ENCODE measurements at places on chromosomes 16 and 17.

DNA sequence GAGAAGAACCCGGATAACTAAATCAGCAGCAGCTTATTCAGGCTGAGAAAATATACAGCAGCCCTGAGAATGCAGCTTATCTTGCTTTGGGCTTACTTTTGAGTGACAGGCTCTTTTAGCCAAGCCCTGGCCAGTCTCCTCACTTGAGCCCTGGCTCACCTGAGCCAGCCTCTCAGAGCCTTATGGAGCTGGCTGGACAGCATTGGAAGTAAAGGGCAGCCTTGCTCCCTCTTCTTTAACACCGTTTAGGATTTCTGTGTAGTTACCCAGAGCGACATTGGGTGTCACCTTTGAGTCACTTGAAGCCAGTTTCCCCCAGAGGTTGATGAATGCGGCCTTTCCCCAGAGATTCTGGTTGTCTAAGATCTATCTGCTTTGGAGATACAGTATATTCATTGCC, 7.7 kb upstream of the NPIPB2 start:
- peak; percentile 68 for DNase-seq

DNA sequence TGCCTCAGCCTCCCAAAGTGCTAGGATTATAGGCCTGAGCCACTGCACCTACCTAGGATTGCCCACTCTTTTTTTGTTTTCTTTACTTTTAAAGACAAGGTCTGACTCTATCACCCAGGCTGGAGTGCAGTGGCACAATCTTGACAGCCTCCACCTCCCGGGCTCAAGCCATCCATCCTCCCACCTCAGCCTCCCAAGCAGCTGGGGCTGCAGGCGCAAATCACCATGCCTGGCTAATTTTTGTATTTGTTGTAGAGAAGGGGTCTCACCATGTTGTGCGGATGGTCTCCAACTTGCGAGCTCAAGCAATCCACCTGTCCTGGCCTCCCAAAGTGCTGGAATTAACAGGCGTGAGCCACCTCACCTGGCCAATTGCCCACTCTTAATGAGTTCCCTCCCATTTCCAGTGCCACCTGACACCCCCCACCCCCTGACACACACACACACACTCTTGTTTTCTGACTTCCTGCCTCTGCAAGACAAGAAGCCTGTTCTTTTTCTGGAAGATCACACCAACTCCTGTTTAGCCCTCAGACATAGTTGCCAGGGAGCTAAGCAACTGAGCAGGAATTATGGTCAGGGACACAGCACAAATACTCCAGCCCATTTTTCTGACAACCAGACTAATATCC, 2.6 kb downstream of the OVCA2 start:
- no peak for DNase-seq

GRCh38 chr16:50884066-50884860, 142.4 kb downstream of the CYLD start:
- DNase-seq = no peak

GRCh38 chr17:20315311-20315710, 152.0 kb downstream of the LGALS9B start:
- DNase-seq = no peak

DNA sequence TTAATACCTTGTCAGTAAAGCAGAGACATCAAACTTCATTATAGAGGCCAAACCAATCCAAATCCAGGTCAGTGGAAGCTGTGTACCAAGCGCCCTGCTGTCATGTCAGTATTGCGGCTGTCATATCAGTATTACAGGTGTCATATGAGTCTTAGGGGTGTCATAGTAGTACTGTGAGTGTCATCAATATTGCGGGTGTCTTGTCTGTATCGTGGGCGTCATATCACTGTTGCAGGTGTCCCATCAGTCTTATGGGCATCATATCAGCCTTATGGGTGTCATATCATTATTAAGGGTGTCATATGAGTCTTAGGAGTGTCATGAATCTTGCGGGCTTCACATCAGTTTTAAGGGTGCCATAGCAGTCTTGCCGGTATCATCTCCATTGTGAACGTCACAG, 6.0 kb upstream of the PRDM7 start:
- DNase-seq = no peak

GRCh38 chr16:74449470-74449869, 28.2 kb upstream of the CLEC18B start:
- DNase-seq = peak; percentile 43

- no peak for DNase-seq
These were observed 129.0 kb downstream of the CCDC182 start for GRCh38 chr17:57615836-57616757.

- no peak for DNase-seq
These were observed 26.2 kb downstream of the TNFRSF13B start for GRCh38 chr17:16945663-16946218.

GRCh38 chr17:74117999-74118421, 85.5 kb upstream of the RPL38 start:
- DNase-seq = no peak

DNA sequence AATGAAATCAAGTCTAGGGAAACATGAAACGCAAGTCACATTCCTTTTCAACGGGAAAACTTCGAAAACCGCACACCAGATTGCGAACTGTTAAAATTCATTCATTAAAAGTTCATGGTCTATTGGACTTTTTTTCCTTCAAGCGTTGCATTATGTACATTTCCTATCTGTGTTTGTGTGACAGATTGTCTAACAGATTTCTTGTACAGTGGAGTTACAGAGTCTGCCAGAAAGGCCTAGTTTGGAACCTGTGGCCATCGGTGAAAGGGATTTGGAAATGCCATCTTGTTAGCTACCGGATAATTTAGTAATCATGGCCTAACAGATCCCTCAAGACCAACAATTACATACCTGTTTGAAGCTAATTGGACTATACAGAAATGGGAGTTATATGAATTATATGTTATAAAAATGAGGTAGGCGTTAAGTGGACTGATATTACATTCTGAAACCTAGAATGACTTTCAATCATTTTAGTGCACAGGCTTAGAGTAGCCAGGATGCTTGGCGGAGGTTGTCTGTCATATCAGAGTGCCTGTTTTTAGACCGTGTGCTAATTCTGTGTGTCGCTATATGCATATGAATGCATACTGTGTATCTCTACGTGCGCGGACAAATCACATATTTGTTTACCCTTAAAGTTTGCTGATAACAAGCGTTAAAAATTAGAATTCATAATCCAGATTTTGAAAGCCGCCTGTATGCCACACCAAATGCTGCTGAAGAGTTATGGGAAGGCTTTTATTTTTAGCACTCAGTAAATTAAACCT, 885.4 kb upstream of the RBFOX1 start:
- DNase-seq = no peak

GRCh38 chr16:84774810-84775209, 45.0 kb upstream of the CRISPLD2 start:
- peak; percentile 65 for DNase-seq

GRCh38 chr17:76405967-76406647, 21.7 kb downstream of the SPHK1 start:
- DNase-seq = no peak

DNA sequence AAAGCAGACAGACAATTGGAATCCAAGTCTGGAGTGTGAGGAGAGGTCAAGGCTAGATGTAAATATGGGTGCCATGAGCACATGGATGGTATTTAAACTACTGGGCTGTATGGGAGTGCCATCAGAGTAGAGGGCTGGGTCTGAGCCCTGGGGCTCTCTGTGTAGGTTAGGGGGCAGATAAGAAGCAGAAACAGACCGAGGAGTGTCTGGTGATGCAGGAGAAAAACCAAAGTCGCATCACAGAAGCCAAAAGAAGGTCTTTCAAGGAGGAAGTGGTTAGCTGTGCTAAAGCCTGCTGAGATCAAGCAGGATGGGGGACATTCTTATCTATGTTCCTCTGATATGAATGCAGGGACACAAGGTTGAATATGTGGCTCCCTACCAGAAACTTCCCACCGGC, 1.9 kb downstream of the TSEN54 start:
- DNase-seq = no peak

GRCh38 chr17:17537311-17538099, 41.3 kb upstream of the RASD1 start:
- no peak for DNase-seq

DNA sequence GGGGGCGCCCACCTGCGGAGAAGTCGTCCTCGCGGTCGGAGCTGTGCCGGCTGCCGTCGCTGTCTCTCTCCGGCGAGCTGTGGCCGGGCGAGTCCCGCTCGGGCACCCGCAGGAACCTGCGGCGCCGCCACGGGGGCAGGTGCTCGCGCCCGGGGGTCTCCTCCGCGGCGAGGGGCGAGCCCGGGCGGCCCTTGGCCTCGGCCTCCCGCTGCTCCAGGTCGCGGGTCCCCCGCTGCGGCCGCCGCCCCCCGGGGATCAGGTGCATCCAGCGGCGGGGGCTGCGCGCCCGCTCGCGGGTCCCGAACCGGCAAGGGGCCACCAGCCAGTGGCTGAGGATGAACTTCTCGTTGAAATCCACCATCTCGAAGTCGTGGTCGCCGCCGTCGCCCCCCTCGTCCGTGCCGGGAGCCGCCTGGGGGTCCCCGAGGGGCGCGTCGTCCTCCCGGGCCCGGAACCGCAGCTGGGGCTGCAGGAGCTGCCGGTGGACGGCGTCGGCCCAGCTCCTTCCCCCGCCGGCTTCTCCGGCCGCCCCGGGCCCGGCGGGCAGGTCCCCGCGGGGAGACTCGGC, 41.4 kb upstream of the BHLHA9 start:
- DNase-seq = no peak

DNA sequence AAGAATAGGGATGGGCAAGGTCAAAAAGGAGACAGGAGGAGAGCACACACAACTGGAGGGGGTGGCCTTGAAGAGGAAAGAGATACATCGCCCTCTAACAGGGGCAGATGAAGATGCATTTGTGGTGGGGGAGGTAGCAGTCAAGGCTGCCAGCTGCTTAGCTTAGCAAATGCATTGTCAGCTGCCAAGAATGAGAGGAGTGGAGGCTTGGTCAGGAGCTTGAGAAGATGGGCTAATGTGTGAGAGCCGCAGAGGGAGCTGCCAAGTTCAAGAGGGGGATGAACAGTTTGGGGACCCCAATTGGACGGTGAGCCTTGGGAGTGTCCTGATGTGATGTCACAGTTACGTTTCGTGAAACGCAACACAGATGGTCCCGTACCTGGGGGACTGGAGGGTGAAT, 28.9 kb upstream of the GNA13 start:
- DNase-seq = no peak

- peak; percentile 30 for DNase-seq
These were observed 3.3 kb downstream of the TAOK1 start for GRCh38 chr17:29393436-29393835.

DNA sequence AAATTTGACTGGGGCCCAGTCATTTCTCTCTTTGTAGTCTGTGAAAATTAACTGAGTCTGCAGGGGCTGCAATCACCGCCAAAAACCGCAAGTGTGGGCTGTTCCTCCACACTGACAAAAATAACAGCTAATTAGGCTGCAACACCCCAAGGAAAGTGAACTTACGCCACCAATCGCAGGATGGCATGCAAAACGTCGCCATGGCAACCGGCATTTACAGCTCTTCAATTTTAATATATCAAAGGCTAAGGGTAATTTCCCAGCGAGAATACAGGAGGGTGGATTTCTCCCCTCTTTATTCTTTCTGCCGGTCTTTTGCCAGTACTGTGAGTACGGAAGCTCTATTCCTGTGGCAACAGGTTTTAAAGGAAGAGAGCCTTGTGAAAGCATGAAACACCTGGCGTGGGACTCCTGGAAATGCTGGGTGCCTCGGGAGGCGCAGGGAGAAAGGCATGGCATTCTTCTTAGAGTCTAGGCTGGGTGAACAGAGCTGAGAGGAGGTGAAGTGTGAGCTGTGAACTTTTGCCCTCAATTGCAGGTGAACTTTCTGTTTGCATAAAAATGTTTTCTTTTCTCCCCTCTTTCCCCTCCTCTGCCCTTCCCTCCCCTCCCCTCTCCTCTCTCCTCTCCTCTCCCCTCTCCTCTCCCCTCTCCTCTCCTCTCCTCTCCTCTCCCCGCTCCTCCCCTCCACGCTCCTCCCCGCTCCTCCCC, 399.7 kb downstream of the XYLT1 start:
- no peak for DNase-seq

DNA sequence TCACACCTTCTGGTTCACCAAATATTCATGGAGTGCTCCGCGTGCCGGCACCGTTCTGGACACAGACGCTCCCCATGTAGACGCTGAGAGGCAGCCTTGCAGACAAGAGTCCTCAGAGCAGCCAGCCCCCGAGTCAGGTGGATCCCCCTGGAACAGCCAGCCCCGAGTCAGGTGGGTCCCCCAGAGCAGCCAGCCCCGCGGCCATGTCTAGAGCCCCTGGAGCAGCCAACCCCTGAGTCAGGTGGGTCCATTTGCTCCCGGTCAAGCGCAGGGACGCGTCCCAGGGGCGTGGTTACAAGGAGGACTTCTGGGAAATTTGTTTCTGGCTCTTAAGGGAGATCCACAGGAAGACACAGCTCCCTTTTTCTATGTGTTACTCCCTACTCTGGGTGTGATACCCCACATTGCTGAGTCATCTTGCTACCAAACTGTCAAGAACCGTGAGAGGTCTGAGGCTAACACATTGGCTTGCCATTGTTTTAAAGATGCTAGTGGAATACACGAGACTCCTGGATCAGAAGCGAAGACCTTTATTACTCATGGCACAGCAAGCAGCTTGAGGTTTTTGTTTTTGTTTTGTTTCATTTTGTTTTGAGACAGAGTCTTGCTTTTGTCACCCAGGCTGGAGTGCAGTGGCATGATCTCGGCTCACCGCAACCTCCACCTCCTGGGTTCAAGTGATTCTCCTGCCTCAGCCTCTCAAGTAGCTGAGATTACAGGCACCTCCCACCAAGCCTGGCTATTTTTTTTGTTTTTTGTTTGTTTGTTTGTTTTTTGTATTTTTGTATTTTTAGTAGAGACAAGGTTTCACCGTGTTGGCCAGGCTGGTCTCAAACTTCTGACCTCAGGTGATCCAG, 43.3 kb upstream of the CBFA2T3 start:
- no peak for DNase-seq
